ENCODE measurements at places on chromosomes 12 and 14. TPM values are rescaled to one million over a fixed set of nuclear protein-coding genes. Genes with fewer than 3 reads are reported as not detected.
A peak's percentile ranks its signal among the peaks of the same experiment; 100 is the strongest.

Gene RPS26
- 417 TPM for total RNA-seq

- peak; percentile 52 for DNase-seq
Measured at GRCh38 chr14:67738740-67739504, 37.2 kb downstream of the RDH12 start.

DNA sequence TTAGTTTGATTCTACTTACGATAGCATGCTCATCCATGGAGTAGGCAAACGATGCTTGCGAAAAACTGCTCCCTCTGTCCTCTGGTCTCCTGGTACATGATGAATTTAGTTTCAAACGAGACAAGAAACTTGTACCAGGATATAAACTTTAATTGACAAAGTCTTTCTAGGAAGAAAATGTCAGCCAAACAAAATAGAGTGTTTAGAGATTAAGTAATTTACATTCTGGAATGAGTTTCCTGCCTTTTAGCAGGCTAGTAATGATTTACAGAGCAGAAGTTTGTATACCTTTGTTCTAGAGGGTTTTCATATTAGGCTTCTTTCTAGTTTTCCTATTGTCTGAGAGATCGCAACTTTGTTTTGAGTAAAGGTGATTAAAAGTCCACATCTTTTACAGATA is 206.9 kb downstream of the RPL10L start:
- DNase-seq, result no peak

GRCh38 chr12:57741413-57741789 is 2.9 kb upstream of the AGAP2 start:
- DNase-seq, result no peak

DNA sequence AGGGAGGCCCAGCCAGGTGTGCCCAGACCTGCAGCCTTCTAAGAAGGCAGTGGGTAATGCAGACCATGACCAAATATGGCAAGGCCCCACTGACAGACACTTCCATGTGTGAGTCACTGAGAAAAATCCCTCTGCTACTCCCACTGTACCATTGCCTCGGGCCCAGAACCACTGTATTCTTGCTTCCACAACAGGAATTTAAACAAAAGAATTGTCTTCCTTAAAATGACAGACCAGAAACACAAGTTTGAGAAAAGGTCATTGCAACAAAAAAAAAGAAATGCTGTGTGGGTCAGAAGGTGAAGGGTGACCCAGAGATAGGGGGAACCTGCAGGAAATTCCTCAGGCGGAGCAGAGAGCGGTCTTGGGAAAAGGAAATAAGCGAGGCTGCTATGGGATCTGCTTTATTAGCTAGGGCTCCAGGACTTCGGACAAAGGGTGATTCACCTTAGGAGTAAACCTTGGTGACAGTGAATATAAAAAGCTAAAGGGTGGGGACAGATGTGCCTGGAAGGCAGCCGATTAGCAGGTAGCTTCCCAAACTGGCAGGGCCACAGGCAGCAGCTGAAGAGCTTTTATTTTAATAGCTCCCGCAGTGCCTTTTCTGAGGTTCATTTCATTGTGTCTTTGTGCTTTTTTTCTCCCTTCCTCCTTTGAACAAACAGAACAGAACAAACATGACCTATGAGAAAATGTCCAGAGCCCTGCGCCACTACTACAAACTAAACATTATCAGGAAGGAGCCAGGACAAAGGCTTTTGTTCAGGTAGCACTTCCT is 185.3 kb upstream of the BCL2L14 start:
- DNase-seq, result no peak

DNA sequence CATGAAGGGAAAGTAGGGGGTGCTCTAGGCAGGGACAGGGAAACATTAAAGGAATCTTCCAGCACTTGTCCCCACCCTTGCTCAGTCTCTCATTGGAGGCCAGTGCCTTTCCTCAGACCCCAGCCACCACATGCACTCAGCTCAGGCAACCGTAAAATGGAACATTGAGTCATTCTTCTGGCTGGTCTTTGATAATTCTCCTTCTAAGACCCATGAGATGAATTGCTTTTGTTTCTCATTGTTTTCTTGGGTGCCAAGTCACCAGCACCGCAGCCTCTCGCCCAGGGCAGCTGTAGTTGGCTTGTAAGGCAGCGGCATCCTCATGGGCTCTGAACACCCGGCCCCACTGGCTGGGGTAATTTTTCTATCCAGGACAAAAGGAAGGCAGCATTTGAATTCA is 108.2 kb downstream of the PHETA1 start:
- no peak for DNase-seq

Measured in Karpas-422 (cell line).